ENCODE measurements at places on chromosomes 5 and 9.

DNA sequence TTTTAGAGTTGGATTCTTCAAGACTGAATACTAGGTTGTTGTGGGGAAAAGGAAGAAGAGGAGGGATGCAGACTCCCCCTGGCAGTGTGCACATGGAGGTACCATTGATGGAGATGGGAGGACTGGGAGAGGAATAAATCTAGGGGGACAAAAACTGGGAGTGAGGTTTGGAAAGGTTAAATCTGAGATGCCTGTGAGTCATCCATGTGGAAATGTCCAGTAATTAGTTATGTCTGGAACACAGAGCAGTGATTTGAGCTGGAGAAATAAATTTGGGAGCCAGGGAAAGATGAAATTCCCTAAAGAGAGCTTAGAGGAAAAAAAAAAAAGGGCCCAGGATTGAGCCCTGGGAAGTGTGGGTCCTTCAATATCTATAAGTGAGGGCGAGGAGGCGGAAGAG, 8.0 kb upstream of the CCIN start:
- DNase-seq: no peak

GRCh38 chr5:131488463-131488862, 146.6 kb downstream of the RAPGEF6 start:
- DNase-seq: no peak

GRCh38 chr9:90095682-90096081, 490.9 kb downstream of the GADD45G start:
- DNase-seq: no peak

DNA sequence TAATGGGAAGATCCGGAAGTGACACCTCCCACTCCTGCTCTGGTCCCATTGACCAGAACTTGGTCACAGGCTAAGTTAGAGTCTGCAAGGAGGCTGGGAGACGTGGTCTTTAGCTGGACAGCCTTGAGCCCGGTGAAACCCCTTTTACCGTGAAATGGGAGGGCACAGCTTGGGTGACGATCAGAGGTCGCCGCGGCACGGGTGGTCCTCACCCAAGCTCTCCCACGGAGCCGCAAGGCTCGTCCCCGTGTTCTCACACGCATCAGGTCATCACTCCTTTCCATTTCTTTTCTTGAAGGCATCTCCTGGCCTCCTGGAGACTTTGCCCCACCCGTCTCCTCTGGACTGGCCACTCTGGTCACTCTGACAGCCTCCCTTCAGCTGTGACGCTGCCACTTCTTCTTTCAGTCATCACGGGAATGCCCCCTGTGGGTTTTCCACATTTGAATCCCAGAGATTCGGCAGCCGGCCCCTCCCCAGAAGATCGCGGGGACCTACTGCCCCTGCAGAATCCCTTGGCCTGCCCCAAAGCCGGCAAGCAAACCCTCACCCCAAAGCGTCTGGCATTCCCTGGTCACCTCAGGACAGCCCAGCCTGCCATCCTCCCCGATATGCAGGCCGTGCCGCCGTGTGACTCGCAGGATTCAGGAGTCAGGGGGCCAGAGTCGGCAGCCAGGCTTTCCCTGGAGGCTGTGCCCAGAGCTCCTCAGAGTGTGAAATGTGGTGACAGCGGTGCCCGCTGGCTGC, 18.9 kb upstream of the EGFL7 start:
- no peak for DNase-seq

DNA sequence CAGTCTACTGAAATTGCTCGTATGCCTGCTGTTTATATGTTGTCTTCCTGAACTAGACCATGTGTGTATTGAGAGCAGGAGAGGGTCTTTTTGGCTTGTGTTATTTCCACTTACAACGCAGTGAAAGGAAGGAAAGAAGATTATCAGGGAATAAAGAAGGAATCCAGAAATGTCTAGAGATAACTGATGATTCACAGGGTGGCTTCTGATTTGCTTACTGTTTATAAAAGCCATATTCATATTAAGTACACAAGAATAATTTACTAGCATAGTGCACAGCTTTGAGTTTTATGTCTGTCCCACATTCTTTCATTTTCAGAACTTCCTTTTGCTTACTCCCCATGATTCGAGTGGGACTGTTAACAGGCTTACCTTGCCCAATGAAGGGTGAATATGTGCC, 72.1 kb downstream of the PRLR start:
- DNase-seq: no peak

DNA sequence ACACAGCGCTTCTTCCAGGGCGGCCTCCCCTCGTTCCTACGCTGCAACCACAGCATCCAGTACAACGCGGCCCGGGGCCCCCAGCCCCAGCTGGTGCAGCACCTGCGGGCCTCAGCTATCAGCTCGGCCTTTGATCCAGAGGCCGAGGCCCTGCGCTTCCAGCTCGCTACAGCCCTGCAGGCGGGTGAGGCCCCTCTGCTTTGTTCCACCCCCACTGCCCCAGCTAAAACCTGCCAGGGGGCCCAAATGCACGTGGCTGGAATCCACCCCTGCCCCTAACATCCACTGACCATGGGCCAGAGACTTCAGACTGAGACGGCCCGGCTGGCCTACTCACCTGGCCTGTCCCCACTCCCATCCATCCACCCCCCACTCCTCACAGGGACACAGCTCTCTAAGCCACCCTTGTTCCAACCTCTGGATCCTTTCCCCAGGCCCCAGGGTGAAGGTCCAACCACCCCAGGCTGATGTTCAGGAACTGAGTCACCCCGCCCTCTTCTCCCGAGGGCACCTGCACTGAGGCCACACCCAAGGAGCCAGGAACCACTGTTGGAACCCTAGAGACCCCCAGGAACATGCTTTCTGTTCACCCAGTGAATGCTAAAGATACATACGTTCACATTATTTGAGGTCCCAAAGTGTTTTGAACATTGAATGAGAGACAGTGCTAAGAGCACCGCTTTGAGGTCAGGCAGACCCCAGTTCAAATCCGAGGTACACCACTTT, 18.9 kb upstream of the ASS1 start:
- no peak for DNase-seq

- no peak for DNase-seq
These were observed 107.9 kb downstream of the NDUFAF2 start for GRCh38 chr5:61052882-61053281.

GRCh38 chr5:116265471-116265870, 180.6 kb downstream of the COMMD10 start:
- DNase-seq: no peak

DNA sequence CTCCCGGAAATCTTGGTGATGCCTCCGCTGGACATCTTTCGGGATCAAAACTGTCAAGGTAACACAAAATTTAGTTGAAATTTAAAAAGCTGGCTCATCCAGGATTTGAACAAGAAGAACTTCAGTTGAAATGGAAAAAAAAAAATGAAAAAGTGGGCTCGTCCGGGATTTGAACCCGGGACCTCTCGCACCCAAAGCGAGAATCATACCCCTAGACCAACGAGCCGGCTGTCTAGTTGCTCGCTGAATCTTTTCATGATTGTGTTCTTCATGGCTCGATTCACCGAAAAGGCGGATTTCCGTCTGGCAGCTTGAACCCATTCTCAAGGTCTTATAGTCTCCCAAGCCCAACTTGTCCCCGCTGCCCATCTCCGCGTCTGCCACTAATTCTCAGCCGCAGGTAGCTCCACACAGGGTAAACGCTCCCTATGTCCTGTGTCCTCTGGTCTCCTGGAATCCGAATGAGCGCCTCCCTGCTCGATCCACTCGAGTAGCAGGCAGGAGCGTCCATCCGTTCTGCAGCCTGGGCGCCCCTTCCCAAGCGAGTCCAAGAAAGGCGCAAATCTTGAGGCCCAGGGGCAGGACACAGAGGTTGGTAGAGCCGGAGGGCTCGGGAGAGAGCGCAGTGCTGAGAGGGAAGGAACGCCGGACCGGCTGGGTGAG, 16.2 kb downstream of the TRIM7 start:
- DNase-seq: peak; percentile 72

- no peak for DNase-seq
These were observed 20.7 kb upstream of the FEM1C start for GRCh38 chr5:115565233-115565632.

DNA sequence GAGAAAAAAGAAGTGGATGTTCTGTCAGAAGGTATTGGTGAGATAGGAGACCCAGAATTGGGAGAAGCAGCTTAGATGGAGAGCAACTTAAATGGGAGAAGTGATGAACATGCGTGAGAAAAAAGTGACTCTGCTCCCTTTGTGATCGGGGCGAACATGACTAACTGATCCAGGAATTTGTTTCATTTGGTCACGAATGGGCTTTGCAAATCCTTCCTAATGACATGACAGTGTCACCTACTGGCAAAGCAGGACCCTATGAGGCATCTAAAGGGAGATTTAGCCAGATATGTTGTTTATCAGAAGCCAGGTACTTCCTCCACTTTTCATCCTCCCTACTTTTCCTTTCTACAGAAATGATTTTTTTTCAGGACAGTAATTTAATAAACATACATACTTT, 787.4 kb upstream of the RGMB start:
- no peak for DNase-seq

- DNase-seq: no peak
These were observed 5.3 kb upstream of the RNF145 start for GRCh38 chr5:159214486-159215271.

DNA sequence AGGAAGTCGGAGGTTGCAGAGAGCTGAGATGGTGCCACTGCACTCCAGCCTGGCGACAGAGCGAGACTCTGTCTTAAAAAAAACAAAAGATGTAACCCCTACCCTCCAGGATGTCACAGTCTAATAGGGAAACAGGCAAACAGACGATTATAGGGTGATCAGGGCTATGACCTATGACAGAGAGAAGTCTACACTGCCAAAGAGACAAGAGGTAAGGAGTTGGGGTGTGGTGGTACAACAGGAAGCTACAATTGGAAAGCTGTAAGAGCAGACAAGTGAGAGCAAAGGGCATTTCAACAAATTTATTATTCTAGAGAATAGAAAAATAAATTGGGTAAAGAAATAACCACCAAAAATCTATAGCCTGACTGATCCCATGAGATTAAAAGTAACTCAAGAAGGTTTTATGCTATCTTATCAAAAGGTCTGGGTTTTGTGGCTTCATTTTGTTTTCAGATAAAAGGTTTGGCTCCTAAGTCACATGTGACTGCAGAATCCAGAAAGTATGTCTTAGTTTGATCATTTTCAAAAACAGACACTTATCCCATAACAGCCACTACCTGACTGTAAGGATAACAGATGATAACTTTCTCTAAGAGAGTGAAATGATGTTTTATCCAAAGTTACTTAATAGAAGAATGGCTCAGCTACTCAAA, 7.3 kb downstream of the CDC26 start:
- no peak for DNase-seq

- DNase-seq: no peak
These were observed 2.0 kb upstream of the AKNA start for GRCh38 chr9:114389612-114390368.

GRCh38 chr5:40834391-40834848, 602 bp downstream of the RPL37 start:
- DNase-seq: peak; percentile 23

Data from activated T-cell treated with anti-CD3 and anti-CD28 coated beads, Interleukin-2, amount 50 U/mL, for 4 hours (primary cell).